Spinal cord (tissue), 10 donors: ENCODE measurements at places on chromosomes 7 and 10. TPM values are rescaled to one million over a fixed set of nuclear protein-coding genes. Genes with fewer than 3 reads are reported as not detected.
A peak's percentile ranks its signal among the peaks of the same experiment; 100 is the strongest.

The RBP4 gene
- 3.7 TPM for total RNA-seq

The ZNF425 gene
- 5.8 TPM for total RNA-seq

The CTAGE8 gene
- 0.20 TPM for total RNA-seq

The ITIH5 gene
- 132 TPM for total RNA-seq

The CYP3A5 gene
- total RNA-seq: 8.4 TPM

The SSC4D gene
- 1.9 TPM for total RNA-seq

The AKR1C4 gene
- total RNA-seq: not detected

The GPC2 gene
- total RNA-seq: 6.1 TPM

The ABI1 gene
- 79.5 TPM for total RNA-seq

The ZNF117 gene
- total RNA-seq: 32.4 TPM

The CLRN3 gene
- total RNA-seq: 0.17 TPM

The WDFY4 gene
- 3.8 TPM for total RNA-seq

The HOXA1 gene
- total RNA-seq: 1.2 TPM

DNA sequence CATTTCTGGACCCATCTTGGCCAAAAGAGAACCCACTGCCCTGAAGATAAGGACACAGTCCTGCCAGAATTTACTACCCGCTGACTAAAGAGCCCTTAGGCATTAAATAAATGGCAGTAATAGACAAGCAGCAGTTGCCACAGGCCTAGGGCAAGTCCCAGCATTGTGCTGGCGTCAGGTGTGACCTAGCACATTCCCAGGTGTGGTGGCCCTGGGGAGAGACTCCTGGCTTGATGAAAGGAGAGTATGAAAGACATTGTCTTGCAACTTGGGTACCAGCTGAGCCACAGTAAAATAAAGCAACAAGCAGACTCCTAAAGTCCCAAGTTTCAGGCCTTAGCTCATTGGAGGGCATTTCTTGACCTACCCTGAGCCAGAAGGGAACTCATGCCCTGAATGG lies 715.7 kb upstream of the SORCS1 start:
- DNase-seq: no peak

DNA sequence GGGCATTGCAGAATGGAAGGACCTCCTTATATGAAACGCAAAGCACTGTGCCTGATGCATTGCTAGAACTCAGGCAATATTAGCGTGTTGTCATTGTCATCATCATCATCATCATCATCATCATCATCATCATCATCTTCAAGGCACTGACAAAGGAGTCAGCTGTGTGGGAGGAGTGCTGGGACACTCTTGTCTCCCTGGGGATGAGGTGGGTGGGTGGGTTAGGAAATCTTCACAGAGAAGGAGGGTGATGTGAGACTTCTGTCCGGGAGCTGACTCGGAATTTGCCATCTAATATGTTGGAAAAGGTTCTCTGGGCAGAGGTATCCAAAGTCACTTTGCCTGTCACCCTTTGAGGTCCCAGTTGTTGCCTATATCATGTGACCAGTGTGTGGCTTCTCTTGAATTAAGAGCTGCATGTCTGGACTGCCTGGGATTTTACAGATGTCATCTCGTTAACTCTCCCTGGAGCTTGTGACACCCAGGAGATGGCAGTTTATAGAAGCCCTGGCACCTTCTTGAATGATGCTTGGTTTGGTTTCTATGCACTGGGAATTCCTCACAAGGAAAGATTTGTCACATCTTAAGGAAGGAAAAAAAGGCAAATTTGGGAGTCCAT lies 7.1 kb downstream of the HTRA1 start:
- no peak for DNase-seq

GRCh38 chr7:111639934-111640333 lies 77.6 kb upstream of the IMMP2L start:
- DNase-seq: no peak

GRCh38 chr10:30500963-30501504 lies 67.0 kb downstream of the MAP3K8 start:
- DNase-seq: no peak

- no peak for DNase-seq
These were observed 27.3 kb upstream of the CALD1 start for GRCh38 chr7:134752006-134752760.

DNA sequence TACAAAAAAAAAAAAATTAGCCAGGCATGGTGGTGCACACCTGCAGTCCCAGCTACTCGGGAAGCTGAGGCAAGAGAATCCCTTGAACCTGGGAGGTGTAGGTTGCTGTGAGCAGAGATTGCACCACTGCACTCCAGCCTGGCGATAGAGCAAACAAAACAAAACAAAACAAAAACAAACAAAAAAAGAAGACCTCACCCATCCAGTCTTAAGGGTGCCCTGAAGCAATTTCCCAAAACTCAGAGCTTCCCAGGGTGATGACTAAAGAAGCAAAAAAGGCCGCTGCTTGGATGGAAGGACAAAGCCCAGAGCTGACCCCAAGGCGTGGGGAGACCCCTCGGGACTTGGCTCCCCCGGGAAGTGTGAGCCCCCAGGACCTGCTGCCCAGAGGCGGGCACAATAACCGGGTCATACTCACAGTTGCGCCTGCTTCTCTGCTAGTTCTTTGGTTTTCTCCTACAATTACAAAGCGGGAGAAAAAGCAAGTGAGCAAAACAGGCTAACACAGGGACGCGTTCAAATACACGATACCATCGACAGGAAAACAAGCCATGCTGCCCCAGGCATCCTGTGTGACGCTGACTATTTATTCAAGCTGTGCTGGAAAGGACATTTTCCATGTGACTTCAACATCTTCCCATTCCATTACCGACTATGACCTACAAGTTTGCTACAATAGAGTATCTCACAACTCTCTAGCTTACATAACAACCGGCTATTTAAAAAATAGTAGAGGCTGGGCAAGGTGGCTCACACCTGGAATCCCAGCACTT lies 29.9 kb downstream of the PAPOLB start:
- DNase-seq: no peak

- DNase-seq: no peak
These were observed 989 bp downstream of the ERLIN1 start for GRCh38 chr10:100184840-100185239.

GRCh38 chr7:28953633-28954032 lies 4.5 kb downstream of the TRIL start:
- DNase-seq: no peak

DNA sequence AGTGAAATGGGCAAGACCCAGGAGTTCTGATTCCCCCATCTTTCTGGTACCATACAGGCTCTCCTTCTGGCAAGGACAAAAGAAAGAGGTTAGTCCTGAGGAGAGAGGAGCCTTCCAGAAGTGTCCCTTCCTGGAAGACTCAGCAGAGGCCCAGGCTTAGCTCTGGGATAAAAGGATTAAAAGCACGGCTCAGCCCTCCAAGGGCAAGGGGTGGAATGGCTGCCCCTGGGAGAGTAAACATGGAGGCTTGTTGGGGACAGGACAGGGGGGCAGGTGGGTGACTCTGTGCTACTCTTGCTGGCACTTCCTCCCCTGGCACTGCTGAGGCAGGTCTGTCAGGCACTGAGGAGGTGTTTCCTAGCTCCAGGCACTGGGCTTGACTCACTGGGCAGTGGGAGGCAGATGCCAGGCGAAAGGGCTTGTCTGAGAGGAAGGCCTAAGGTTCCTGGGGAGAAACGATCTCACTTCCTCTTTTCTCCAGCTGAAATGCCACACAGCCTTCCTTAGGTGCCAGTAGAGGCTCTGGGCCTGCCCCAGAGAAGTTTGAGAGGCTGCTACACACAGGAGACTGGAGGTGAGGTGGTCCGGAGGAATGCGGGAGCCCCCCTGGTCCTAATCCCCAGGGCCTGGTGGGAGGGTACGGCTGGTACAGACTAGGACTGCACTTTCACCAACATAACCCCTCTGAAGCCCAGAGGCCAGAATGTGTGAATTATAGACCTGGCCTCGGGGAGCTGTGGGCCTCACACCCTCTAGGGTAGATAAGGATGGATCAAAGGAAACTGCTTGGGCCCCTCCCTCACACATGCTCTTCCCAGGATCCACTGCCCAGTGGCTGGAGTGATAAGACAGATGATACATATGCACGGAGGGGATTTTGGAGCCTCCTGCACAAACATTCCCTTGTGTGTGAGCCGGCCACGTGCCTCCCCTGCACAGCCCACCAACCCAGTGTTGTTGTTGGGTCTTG lies 63.2 kb upstream of the PODXL start:
- no peak for DNase-seq

- DNase-seq: no peak
These were observed 53.9 kb upstream of the ARL4A start for GRCh38 chr7:12633582-12633981.

DNA sequence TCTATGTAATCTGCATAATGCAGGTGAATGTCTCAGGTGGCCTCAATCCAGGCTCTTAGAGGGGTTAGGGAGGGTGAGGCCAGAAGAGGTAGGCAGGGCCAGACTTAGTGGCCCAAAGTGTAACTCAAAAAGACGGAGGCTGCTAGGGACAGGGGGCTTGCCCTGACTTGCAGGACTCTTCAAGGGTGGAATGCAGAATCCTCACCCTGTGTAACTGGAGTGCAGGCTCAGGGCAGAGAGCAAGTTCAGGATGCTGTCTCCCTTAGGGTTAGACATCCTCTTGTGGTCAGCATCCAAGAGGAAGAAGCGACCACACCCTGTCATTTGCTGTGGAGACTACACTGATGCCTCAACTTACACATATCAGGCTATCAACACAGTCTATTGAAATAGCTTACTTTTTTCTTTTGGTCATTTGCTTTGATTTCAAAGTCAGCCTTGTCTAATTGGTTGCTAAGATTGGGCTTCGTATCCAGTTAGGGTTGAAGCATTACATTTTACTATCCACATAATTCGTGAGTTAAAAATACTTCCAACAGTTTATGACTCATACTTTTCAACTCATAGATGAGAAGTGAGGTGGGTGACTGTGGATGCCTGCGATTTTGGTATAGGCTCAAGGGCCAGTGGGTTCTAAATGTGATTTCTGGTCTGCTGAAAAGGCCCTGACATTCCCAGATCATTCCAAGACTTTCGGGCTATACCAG lies 563.6 kb downstream of the SUGCT start:
- no peak for DNase-seq

GRCh38 chr10:58641095-58641531 lies 128.4 kb downstream of the BICC1 start:
- no peak for DNase-seq

GRCh38 chr10:129369566-129369965 lies 97.5 kb upstream of the MGMT start:
- DNase-seq: no peak

DNA sequence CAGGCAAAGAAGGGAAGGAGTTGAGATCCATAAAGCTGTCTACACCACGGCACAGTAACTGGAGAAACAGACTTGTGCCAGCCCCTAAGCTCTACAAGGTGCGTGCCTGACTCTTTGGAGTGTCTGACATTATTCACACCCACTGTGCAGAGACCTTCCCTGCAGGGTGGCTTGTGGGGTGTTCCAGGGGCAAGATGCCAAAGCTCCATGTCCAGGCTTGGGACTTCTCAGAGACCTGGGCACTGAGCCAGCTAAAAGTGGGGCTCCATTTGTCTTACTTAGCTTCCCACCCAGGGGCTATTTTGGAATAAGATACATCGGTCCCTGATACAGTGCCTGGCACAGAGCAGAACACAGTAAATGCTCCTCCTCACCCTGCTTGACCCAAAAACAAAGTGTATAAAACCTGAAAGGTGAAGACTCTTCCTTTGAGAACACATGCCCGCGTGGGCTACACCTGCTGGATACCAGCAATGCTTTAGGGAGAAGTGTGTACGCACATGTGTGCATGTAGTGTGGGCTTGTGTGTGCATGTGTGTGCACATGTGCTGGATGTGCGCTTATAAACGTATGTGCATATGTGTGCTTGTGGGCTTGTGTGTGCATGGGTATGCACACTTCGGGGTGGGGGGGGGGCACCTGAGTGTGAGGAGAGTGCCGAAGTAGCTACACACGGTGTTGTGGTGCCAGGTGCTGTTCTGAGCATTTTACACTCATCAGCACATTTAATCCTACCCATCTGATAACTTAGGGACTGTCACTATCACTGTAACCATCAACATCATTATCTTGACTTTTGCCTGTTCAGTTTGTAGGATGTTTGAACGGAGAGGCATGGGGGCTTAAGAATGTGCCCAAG lies 143.0 kb downstream of the ARHGAP22 start:
- no peak for DNase-seq

GRCh38 chr10:51214207-51215196 lies 140.2 kb downstream of the PRKG1 start:
- DNase-seq: no peak

DNA sequence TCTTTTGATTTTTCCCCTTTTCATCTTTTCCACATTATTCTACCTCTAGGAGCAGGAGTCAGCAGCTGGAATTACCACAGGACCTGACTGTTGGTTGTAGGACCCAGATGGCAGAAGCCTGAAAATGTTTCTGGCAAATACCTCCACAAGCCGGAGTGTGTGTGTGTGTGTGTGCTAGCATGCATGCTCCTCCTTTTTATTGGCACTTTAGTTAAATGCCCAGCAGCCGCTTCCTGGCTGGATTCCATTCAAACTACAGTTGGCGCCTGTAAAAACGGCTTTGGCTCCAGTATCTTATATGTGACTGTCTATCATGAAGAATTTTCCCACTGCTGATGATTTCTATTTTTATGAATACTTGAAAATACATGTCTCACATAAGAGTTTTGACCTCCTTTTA lies 319.7 kb upstream of the SP4 start:
- DNase-seq: peak; percentile 93

DNA sequence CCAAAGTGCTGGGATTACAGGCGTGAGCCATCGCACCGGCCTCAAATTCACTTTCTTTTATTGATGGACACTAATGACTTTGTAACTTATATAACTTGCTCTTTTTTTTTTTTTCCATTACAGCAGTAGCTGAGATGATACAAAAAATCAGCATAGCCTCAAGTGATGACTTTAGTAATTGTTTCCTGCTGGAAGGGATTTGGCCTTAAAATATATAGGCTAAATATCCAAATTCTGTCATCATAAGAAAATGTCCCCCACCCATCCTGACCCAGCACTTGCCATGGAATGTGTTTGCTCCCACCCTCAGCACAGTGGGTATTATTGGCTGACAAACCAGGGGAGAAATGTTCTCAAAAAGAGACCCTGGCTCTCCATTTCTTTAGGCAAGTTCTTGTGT lies 1264.1 kb upstream of the AUTS2 start:
- no peak for DNase-seq

DNA sequence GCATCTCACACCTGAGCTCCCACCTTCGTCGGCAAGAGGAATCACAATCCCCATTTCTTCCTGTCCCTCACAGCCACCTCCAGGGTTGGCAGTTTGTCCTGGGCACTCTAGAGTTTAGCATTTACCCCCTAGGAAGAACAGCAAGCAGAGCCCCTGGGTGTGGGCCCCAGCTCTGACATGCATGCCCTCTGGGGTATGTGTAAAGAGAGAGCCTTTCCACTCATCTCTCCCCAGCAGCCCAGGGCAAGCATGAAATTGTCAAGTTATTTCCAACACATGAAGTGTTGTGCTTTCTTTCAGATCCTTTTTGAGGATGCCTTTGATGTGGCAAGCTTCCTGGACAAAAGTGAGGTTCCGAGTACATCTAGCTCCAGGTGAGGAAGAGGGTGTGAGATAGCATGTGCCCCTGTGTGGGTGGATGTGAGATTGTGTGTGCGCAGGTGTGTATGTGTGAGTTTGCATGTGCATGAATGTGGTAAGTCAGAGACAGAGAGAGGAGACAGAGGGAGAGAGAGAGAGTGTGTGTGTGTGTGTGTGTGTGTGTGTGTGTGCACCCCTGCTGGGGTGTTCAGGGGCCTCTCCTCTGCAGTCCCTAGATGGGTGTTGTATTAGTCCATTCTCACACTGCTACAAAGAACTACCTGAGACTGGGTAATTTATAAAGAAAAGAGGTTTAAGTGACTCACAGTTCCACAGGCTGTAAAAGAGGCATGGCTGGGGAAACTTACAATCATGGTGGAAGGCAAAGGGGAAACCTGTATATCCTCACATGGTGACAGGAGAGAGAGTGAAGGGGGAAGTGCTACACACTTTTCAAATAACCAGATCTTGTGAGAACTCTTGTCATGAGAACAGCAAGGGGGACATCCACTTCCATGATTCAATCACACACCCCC lies 18.1 kb downstream of the STRA8 start:
- DNase-seq: no peak
